Activated CD4-positive, alpha-beta T cell treated with anti-CD3 and anti-CD28 coated beads, Interleukin-2, Interleukin-6, amounts not matched to agents 100 ng/mL and 50 ng/mL, durations not matched to agents 16 hours and 8 hours (primary cell): ENCODE measurements at places on chromosomes 7 and 10.

- DNase-seq, result no peak
Measured at GRCh38 chr10:107215681-107216080, 51.2 kb upstream of the SORCS1 start.

DNA sequence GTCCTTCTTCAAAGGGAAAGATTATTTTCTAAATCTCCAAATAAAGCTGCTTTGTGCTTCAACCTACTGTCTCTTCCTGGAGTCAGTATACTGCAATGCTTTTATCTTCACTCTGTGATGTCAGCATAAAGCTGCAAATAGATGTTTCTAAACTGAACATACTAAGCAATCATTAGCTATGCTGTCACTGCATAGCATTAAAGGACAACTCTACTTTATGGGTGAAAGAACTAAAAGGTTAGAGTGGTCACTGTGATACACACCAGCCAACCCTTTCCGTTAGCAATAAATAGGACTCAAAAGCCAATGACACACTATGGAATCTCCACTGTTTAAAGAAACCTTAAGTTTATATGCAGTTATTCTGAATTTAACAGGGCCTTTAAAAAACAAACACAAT is 1.8 kb downstream of the CCDC186 start:
- DNase-seq, result no peak

- no peak for DNase-seq
Measured at GRCh38 chr10:12177642-12178041, 18.0 kb downstream of the NUDT5 start.

- no peak for DNase-seq
Measured at GRCh38 chr10:100894033-100894432, 18.7 kb upstream of the SLF2 start.

DNA sequence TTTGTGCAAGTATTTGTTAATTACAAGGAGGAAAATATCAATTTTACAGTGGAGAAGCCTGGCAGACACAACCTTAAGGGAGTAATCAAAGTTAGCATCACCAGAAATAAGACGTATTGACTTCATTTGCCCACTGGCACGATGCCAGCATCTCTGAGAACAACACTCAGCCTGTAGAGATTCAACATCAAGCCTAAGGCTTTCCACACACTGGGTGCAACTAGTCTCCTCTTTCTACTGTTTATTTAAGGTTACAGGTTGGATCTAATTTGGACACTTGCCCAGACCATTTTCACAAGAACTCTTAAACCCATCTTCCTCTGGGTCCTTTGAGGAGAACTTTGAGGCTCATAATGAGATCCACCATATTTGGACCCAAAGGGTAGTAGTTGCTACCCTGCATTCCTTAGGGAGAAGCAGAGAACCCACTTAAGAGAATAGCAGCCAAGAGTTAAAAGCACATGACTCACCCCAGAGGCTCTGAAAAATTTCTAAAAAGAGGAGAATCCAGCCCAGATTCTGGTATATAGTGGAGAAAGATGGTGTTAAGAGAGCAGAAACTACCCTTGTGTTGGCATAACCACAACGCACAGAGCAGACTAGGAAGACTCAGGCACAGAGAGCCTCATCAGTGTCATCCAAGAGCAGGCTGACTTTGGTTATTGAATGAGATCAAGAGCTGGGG is 97.3 kb downstream of the CCDC71L start:
- no peak for DNase-seq

DNA sequence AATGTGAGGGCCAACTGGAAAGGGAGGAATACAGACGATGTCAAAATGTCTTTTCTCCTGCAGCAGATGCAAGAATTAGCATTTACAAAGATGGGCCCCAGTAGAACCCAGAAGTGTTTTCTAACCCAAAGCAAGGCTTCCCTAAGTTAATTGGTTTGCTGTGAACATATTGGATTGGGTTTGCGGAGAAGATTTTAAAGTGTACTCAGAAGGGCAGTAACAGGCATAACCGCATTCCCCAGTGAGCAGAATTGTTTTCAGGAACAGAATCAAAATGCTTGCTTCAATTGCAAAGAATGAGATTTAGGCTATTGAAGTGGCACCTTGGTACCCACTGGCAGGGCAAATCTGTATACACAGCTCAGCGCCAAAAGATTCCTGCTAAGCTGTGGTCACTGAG is 78.0 kb downstream of the NRP1 start:
- DNase-seq, result no peak

DNA sequence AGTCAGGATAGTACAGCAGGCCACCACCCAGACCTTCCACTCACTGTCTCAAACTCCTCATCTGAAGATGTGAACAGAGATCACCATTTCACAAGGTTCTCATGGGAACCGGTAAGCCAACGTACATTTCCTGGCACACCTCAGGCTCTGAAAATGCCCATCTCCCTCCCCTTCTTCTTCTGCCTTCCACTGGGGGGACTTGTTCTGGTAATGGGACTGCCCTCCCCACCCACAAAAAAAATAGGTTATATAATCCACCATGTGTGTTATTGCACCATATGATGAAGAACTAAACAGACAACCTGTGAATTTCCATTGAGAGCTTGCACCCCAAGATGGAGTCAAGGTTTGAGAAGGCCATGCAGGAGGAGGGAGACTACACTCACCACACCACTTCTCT is 42.1 kb upstream of the IKZF1 start:
- DNase-seq, result no peak

DNA sequence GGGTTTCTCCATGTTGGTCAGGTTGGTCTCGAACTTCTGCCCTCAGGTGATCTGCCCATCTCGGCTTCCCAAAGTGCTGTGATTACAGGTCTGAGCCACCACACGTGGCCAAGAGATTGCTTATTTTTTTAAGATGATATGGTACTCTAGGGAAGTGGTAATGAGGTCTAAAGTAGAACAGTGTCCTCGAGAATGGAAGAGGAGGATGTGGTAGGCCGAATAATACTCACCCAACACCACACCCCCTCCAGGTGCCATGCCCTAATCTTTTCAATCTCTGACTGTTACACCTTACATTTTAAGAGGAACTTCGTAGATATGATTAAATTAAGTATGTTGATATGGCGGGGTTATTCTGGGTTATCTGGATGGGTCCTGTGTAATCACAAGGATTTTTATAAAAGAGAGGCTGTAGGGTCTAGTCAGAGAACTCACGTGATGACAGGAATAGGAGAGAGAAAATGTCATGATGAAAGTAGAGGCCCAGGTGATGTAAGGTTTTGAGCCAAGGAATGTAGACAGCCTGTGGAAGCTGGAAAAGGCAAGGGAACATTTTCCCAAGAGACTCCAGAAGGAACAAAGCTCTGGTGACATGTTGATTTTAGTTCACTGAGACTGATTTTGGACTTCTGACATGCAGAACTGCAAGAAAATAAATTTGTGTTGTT is 29.5 kb downstream of the CDK13 start:
- peak; percentile 15 for DNase-seq

- DNase-seq, result peak; percentile 31
Measured at GRCh38 chr10:68301790-68302502, 29.9 kb upstream of the HNRNPH3 start.

DNA sequence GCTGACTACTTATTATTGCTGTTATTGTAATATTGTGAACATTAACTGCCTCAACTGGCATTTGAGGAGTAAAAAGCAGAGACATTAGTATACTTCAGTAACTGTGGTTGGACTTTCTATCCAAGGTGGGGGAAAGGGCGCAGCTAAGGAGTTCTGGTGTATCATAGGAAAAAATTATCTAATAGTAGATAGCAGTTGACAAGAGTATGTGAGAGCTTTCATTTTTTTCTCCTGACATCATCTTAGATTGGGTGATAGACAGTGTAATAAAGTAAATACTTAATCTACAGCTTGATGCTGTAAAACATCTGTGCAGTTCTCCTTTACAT is 68.9 kb downstream of the PHTF2 start:
- no peak for DNase-seq

- DNase-seq, result no peak
Measured at GRCh38 chr7:75691793-75692543, 46.8 kb downstream of the HIP1 start.

GRCh38 chr10:87640043-87640442 is 19.6 kb upstream of the PAPSS2 start:
- DNase-seq, result no peak

DNA sequence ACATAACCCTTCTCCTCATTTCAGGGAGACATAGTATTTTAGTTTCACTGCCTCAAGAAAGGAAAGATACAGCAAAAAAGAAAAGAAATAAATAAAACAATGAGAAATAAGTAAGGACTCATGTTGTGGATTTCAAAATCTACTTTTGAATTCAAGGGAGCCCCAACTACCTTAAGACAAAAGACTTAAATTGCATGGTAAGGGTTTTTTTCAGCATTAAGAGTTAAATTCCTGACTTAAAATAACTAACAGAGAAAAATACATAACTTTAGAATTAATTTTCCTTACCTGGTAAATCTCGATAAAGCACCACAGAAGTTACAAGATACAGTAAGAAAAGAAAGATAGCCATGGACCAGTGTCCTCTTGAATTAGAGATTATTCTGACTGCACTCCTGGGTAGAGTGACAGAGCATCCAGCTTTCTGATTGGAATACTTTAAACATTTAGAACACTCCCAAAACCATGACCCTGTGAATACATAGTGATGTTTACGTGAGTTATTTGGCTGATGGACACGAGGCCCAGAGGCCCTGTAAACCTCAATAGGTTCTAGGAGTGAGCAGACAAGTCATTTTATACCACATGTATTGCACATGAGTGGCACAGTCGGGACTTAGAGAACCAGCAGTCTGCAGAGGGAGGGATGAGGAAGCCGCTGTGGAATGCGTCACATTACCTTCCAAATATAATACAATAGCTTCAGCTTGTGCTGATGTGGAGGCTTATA is 292.5 kb upstream of the SEMA3C start:
- no peak for DNase-seq

DNA sequence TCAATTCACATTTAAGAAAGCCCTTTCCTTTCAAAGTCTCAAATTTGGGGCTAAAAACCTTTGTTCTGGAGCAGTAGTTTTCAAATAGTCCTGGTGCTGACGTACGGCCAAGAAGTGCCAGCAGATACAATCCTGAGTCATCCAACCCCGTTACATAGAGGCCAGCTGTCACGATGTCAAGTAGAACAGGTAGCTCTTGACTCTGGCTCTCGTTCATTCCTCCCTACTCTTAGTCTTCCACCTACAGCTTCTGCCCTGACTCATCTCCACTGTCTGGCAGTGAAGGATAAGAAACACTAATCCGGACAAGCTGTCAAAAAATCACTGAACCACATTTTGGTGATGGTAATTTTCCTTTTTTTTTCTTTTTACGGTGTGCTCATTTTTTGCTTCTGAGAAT is 132.4 kb upstream of the PTN start:
- DNase-seq, result no peak

GRCh38 chr10:128084364-128084763 is 41.9 kb downstream of the MKI67 start:
- no peak for DNase-seq

- DNase-seq, result no peak
Measured at GRCh38 chr10:652233-652632, 37.2 kb downstream of the DIP2C start.

DNA sequence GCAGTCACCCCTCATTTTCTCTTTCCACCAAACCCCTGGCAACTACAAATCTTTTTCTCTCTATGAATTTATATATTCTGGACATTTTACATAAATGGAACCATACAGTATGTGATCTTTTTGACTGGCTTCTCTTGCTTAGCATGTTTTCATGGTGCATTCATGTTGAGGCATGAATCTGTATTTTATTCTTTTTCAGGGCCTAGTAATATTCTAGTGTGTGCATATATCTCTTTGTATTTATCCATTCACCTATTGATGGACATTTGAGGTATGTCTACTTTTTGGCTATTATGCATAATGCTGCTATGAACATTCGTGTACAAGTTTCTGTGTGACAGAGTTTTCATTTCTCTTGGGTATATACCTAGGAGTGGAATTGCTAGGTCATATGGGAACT is 78.2 kb downstream of the HACD1 start:
- no peak for DNase-seq

- no peak for DNase-seq
Measured at GRCh38 chr7:128755819-128756476, 16.8 kb downstream of the CALU start.
